Ammon's horn (tissue), 1 donor: ENCODE measurements at places on chromosomes 5 and 9.

- no peak for DNase-seq
Measured at GRCh38 chr9:126612813-126613641, 701 bp upstream of the LMX1B start.

DNA sequence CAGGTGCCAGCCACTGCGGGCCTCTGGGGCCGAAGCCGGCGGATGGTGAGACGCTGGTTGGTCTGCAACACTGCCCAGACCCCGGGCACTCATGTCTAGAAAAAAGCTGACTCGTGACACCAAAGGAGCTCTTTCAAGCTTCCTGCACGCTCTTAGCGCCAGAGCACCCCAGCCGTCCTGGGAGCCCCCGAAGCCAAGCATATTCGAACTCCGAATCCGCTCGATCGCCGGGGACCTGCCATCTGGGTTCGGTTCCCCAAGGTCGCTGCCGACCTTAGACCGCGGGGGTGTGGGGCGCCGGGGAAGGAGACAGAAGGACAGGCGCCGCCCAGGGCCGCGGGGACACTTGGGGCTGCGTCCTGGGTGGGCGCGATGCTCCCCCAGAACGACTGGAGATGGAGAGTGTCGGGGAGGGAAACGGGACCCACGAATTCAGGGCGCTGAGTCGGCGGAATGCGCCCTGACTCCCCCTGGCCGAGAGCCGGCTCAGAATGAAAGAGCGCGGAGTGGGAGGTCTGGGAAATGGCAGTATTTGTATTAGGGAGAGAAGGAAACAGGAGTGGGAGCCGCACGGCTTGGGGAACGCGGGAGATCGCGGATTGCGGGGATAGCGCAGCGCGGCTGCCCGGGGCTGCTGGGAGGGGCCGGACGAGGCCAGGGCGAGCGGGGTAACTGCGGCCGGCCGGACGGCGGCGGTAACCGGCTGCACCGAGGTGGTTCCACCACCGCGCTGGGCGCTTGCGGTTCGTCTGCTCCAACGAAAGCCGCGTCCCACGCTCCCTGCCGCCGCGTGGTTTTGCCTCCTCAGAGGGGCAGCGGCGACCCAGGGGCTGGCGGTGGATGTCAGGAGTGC, 20.1 kb upstream of the MARCHF6 start:
- DNase-seq, result no peak

DNA sequence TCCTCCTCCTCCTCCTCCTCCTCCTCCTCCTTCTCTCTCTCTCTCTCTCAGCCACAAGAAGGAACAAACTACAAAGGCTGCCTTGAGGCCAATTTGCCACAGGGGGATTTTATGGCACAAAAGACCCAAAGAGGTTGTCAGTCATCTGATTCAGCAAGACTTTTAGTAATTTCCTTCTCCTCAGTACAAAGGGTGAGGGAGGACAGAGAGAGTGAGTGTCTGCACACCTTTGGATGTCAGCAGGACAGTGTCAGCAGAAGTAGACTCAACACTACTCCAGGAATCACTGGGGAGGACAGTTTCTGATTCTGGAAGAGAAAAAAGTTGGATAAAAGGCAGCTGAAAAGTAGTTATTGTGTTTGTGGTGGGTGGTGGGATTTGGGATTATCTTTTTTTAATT, 13.6 kb downstream of the TIMD4 start:
- no peak for DNase-seq

- no peak for DNase-seq
Measured at GRCh38 chr9:15423231-15423985, 732 bp downstream of the SNAPC3 start.

GRCh38 chr5:68894673-68895072, 199.1 kb upstream of the SLC30A5 start:
- no peak for DNase-seq

DNA sequence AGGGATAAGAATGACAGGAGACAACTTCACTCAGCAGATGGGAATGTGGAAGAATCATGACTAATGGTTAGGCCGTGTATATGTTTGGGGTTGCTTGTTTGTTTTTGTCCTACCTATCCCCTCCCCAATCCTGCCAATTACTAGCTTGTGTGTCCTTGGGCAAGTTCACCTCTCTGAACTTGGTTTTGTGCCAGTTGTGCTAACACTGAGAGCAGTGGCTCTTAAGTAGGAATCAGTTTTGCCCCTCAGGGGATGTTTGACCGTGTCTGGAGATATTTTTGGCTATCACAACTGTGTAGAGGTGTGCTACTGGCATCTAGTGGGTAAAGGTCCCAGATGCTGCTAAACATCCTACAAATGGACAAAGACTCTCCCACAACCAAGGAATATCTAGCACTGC, 287.0 kb downstream of the DMRT2 start:
- DNase-seq, result no peak

DNA sequence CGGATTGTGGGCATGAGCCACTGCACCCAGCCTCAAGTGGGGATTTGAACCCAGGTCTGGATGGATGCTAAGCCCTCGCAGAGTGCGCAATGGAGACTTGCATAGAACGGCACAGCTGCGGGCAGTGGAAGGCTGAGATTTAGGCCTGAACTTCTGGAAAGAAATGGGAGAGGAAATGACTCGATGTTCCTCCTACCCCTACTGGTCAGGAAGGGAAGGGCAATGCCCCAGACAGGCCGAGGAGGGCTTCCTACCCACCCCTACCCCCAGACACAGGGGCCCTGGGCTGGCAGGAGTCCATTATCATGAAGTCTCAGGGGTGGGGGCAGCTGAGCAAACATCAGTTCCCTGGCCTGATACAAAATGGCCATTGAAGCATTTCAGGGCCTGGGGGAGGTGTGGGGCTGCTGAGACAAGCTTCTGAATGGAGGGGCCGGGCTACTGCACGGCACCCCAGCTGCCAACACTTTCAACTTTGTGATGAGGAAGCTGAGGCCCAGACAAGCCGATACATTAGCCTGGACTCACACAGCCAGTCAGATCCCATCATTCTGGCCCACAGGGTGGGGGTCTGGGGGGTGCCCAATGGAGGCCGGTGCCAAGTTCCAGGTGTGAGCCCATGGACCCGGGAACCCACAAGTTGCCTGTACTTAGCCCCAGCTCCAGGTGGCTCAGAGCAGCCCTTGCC, 13.5 kb upstream of the WDR38 start:
- no peak for DNase-seq

DNA sequence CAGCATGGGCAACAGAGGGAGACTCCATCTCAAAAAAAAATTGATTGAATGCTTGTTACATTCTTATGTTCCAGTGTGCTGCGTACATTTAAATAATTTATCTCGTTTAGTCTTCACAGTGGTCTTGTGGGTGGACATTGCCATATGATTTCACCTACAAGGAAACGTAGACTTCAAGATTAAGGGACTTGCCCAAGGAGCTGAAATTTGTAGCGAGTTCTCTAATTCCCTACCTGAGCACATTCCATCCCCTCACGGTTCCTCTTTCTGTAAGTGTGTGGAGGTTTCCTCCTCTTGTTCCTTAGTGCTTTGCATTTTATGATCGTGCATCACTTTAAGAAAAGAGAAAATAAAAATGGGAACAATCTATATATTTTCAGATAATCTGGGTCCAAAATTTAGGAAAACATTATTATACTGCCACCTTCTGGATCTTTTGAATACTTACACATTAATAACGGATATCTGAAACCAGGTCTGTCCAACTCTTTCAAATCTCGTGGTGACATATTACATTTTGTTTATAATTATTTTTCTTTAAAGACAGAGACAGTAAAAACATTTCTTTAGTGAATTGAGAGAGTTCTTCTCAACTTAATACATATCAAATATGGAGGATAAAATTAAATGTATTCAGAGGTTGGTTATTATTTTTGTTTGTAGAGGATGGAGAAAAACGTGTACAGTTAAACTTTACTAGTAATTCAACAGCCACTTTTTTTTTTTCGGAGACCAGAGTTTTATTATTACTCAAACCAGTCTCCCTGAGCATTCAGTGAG, 29.9 kb upstream of the C7 start:
- peak; percentile 9 for DNase-seq

GRCh38 chr5:59786334-59786805, 107.2 kb downstream of the PDE4D start:
- no peak for DNase-seq

DNA sequence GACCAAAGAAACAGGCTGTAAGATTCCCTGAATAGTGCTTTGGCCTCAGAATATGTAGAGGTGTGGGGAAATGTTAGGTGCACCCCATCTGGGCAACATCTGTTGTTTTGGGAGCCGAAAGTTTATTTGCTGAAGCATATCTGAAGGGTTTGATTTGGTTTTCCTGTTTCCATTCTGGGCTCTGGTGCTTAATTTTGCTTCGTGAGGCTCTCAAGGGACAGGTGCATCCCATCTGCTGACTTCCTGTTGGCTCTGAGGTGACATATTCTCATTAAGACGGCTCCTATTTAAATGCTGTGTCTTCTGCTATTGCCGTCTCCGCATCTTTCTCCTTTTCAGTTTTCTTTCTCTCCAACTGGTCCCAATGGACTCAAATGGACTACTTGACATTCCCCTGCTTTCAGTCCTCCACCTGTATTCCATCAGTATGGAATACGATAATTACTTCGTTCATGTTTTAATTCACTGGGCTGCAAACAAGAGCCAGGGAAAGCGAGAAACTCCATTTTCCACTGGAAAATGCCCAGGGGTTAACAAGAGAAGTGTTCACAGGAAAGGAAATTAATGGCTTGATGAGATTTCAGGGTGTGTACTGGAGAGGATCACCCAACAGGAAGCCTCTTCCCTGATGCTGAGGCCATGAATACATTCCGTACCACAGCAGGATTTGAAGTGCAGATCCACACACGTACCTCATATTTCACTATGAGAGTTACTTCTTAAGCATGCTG, 104.0 kb downstream of the MTX3 start:
- no peak for DNase-seq

DNA sequence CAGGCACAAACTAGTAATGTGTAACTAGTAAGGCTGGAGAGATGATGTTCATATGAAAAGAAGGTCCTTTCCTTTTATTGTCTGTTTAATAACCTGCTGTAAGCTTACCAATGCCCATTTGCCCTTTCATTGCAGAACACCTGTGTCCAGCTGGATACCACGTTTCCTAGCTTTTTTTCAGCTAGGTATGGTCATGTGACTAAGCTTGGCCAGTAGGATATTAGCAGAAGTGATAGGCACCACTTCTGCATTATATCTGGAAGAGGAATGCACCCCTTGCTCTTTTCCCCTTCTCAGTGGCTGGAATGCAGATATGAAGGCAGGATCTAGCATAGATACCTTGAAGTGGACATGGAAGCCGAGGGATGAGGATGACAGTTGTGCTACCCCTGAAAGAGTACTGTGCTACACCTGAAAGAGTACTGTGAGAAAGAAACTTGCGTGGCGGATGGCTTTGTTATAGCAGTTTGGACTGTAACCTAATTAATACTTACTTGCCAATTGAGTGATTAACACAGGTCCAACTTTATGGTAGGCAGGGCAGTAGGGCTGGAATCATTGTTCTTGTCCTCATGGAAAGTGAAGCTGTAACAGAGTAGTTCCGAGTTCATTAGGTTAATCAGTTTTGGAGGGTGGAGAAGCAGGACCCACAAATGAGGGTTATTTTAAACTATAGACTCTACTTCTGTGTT, 6.8 kb downstream of the SMIM32 start:
- DNase-seq, result no peak

GRCh38 chr9:22813529-22813928, 366.9 kb downstream of the DMRTA1 start:
- DNase-seq, result peak; percentile 57
